ENCODE measurements at places on chromosomes 2 and 18. TPM values are rescaled to one million over a fixed set of nuclear protein-coding genes. Genes with fewer than 3 reads are reported as not detected.

Gene UGT1A3
- not detected for polyA plus RNA-seq

Gene BMP10
- not detected for polyA plus RNA-seq

Gene GALNT13
- polyA plus RNA-seq = not detected

Gene PSMG2
- 98.6 TPM for polyA plus RNA-seq

Gene DUSP19
- 0.88 TPM for polyA plus RNA-seq

Gene BOLL
- not detected for polyA plus RNA-seq

Gene OTX1
- polyA plus RNA-seq = not detected

Gene PLB1
- 3.8 TPM for polyA plus RNA-seq

Gene PLGLB2
- polyA plus RNA-seq = 0.37 TPM

Gene UPP2
- polyA plus RNA-seq = 0.02 TPM

Gene SERPINB11
- not detected for polyA plus RNA-seq

Gene TUBB8B
- polyA plus RNA-seq = 1.5 TPM

Gene RTTN
- polyA plus RNA-seq = 4.9 TPM

Gene SERPINB10
- 0.12 TPM for polyA plus RNA-seq

Gene CHST10
- 4.0 TPM for polyA plus RNA-seq

Gene SPEG
- polyA plus RNA-seq = 4.4 TPM

Gene HAUS1
- 31.4 TPM for polyA plus RNA-seq

Gene PDE11A
- polyA plus RNA-seq = 0.03 TPM

Gene PIGN
- polyA plus RNA-seq = 4.1 TPM

Gene GRHL1
- polyA plus RNA-seq = 0.53 TPM

Gene SCN7A
- 0.55 TPM for polyA plus RNA-seq

Gene DPP4
- polyA plus RNA-seq = 4.5 TPM

Gene NYAP2
- 0.09 TPM for polyA plus RNA-seq

Gene TUBA3D
- 0.10 TPM for polyA plus RNA-seq

Gene GPBAR1
- polyA plus RNA-seq = 9.0 TPM

Gene ANKRD29
- polyA plus RNA-seq = 4.1 TPM

Gene PPIL3
- polyA plus RNA-seq = 22.3 TPM

Gene TNS1
- 8.6 TPM for polyA plus RNA-seq

Gene HOXD12
- polyA plus RNA-seq = not detected

Gene FHL2
- polyA plus RNA-seq = 6.8 TPM

Gene FIGN
- polyA plus RNA-seq = 2.2 TPM

Gene ABCA12
- not detected for polyA plus RNA-seq

Gene VAMP5
- polyA plus RNA-seq = 71.0 TPM

Gene COL6A3
- polyA plus RNA-seq = 8.3 TPM
